Astrocyte of the hippocampus (primary cell): ENCODE measurements at places on chromosomes 4 and X.

DNA sequence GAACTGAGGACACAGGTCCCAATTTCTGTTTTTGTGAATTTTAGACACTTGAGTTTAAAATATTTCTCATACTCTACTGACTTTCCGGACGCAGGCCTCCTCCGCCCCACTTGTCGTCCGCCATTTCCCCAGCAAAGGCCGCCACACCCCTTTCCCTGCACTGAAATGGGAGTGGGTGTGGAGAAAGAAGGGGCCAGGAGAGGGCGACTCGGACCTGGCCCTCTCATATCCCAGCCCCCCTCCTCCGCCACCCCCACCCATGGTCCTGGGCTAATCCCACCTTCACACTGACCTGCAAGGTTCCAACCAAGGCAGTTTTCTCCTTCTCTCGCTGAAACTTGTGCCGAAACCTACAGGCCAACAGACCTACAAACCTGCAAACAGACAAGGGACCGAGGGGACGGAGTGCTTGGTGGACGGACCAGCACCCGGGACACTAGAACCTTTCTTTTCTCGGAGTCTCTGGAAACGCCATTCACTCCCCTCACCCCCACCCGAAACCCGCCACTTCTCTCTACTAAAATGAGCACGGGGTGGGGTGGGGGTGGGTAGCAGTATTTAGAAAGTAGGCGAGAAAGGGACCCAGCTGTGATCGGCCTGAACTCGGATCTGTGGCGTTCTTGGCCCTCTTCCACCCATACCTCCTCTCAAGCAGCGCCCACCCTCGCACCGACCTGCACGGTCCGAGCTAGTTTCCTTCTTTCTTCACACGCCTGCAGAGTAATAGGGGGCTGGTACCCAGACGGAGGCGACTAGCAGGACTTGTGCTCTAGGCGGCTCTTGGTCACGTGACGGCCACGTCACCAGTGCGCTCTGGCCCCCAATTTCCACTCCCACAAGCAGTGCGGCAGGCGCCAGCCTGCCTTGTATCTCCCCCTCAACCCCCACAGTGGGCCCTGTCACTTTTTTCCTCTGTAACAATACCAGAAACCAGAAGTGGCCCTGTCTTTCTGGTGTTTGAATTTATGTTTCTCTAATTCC lies at the start of gene ARMCX6:
ARMCX6 (minus strand) TSS at position 790 of the 981 bp plus-strand sequence. CDS start 1,380 bp downstream, outside the sequence.
- DNase-seq: peak; percentile 85

GRCh38 chr4:154939851-154940250 lies 158.8 kb downstream of the RBM46 start:
- DNase-seq: no peak

DNA sequence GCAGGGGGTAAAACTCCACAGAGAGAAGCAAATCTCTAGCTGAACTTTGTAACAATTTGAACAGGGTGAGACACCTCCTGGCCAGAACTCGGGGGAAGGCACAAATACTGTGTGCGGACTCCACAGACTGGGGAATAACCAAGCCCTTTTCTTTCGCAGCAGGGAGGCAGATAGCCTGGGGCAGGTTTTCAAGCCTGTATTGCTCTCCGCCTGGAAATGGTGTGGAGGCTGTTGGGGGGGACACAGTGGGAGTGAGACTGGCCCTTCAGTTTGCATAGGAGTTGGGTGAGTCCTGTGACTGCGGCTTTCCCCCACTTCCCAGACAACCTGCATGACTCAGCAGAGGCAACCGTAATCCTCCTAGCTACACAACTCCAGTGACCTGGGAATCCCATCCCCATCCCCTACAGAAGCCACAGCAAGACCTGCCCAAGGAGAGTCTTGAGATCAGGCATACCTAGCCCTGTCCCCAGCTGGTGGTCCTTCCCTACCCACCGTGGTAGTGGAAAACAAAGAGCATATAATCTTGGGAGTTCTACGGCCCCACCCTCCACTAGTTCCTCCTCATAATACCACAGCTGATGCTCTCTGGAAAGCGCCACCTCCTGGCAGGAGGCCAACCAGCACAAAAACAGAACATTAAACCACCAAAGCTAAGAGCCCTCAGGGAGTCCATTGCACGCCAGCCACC lies 12.9 kb upstream of the SMPX start:
- peak; percentile 15 for DNase-seq

DNA sequence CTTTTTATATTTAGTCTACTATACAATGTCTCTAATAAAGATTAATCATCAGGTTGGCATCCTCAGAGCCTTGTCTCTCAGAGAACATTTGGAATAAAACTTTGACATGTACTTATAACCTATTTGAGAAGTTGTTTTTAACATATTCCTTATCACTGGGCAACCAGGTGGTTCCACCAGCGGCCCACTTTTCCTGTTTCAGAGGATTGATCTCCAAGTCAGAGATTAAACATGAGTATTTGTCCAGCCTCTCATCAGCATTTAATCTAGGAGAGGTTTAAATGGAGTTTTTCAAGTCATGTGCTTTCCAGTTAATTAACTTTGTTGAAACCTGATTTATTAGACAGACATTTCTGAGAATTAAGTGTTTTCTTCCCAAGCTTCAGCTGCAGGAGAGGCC lies 345.5 kb downstream of the GRXCR1 start:
- no peak for DNase-seq

DNA sequence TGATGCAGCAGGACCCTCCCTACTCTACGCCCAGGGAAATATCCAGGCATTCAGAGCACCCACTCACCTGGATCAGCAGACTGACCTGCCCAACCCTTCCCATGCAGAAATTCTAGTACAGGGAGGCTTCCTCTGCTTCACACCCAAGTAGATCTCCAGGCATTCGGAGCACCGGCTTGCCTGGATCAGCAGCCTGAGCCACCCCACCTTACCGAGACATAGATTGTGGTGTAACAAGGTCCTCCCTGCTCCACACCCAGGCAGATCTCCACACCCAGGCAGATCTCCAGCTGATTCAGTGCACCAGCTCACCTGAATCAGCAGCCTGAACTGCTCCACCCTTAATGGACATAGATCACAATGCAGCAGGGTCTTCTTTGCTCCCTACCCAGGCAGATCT lies 215.1 kb upstream of the CPEB2 start:
- no peak for DNase-seq

GRCh38 chr4:104210420-104210819 lies 284.3 kb downstream of the CXXC4 start:
- no peak for DNase-seq

- peak; percentile 88 for DNase-seq
Measured at GRCh38 chrX:6052111-6052745, 176.4 kb downstream of the NLGN4X start.

GRCh38 chr4:3368841-3369760 lies 72.7 kb upstream of the HGFAC start:
- peak; percentile 28 for DNase-seq

DNA sequence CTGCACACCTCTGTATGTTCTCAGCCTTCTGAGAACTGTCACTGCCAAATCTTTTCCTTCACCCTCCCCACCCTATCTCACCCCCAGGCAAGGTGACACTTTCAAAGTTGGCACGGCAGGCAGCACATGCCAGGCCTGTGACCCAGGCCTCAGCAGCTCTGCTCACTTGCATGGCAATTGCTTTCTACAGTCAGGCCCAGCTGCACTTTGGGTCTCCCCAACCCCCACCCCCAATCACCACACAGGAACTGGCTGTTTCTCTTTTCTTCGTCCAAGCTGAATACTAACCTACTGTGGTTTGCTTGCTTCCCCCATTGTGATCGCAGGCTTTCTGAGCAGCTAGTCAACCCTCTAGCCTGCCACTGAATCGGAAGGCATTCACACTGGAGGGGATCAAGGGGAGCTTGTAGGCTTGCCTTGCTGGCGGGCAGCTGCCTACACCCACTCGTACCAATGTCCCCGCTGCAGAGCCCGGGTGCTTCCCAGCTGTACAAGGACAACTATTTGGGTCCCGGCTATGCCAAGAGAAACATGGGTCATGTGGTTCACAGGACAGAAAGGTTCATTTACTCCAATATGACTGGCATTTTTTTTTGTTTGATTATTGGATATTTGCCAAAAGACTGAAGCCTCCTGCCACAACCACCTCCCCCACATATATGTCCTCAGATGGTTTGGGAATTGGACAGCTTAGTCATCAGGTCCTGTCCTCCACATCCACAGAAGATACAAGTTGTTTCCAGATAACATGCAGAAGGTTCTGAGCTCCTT lies 28.1 kb downstream of the SLC25A43 start:
- peak; percentile 61 for DNase-seq

DNA sequence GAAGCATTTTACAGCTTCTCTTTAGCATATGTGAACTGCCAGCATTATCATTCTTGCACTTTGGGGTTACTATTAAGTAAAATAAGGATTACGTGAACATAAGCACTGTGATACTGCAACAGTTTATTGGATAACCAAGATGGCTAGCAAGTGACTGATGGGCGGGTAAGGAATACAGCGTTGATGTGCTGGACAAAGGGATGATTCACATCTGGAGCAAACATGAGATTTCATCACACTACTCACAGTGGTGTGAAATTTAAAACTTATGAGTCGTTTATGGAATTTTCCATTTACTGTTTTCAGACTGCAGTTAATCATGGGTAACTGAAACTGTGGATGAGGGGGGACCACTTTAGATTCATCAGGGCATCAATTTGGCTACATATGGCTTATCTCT lies 16.0 kb downstream of the NBDY start:
- DNase-seq: no peak

DNA sequence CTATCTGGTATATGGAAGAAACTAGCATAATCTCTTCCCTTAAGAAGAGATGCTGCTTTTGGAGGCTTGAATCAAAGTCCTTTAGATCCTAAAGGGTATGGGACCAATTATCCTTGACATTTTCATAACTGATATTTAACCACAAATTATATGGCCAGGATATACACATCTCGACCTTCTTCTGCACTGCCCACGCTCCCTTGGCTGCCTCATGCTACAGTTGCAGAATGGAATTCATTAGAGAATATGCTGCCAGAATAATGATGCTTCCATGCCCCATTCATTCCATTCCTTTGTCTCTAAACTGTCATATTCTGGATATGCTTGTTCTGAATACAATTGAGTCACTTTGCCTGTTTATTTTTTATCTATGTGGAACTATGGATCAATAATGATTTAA lies 157.1 kb upstream of the PACRGL start:
- DNase-seq: no peak

DNA sequence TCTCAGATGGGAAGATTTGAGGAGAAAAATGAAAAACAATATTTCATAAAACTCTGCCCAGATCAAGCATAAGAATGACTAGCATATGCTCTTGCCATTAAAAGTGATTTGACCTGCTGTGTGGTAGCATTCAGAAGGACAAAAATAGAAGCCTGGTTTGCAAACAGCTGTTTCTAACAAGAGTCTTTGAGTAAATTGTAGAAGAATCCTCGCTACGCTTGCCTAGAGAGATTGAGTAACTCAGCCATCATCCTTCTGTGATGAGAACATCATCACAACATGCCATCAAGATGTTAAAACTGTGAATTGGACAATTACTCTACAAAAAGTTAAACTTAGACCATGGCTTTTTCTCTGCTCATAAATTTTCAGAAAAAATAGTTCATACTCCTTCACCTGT lies 168.9 kb upstream of the PUDP start:
- no peak for DNase-seq

DNA sequence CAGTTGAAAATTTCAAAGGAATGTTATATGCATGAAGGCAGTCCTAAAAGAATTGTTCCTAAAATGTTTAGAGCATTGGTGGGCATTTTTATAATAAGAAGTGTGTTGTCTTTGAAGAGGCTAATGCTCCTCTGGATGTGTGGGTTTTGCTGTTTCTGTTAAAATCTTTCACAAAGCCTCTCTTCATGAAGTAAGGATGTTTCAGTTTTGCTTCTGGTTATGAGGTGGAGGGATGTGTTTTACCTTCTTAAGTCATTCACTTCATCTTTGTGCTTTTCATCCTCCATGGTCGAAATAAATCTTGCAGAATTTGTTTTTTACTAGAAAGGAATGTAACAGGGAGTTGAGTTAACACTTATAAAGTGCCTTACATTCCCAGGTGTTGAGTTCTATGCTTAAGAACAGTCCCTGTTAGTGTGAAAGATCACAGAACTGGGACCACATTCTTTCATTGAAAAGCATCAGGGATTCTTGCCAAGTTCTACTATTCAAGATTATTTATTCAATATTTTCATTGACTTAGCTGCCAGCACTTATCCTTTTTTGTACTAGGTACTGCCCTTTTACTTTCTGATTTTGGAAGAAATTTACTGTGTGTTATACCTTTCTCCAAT lies 21.1 kb downstream of the FHIP1A start:
- peak; percentile 53 for DNase-seq

DNA sequence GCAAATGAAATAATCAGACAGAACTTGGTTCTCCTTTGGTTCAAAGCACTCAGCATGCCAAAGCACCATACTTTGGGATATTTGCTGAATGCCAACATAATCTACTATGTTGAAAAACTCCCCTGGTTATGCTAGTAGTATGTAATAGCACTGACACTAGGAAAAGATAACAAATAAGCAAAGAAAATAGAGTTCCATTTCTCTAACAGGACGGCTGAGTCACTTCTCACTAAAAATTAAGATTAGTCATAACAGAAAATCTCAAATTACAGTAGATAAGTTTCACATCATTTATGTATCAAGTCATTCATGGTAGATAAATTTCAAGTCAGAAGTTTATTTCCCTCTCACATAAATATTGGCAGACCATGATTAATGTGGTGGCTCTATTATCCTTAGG lies 17.9 kb downstream of the PDHA2 start:
- DNase-seq: no peak

GRCh38 chr4:87317527-87317926 lies 5.2 kb downstream of the HSD17B13 start:
- no peak for DNase-seq

DNA sequence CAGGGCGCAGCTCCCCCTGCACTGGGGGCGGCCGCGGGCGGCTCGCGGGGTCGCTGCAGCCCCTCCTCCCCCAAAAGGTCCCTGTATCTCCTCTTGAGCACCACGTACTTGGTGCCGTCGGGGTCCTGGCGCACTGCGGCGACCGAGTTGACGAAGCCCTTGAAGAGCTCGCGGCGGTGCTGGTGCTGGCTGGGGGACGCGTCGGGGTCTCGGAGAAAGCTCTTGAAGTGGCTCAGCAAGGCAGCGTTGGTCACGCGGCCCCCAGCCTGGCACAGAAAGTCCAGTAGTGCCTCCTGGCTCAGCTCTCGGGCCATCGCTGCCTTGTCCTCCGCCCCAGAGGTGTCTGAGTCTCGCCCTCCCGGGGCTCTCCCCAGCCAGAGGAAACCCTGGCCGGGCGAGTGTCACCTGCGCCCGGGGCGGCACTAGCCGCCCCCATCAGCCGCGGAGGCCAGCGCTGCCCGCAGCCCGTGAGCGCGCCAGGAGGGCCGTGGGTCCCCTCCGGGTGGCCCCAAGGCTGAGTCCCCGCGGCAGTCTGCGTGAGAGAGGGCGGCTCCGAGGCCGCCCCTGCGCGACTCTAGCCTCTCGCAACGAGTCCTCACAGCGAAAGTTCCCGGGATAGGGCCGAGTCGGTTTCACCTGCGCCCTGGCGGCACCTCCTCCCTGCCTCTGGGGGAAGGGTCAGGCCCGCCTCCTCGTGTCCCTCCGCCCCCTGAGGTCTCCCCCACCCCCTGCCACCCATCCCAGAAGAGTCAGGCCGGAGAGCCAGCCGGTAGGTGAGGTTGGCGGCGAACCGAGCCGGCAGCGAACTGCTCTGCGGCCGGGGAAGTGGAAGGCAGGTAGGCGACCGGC lies at the start of gene SOWAHB:
SOWAHB (minus strand) TSS at position 609 of the 849 bp plus-strand sequence; CDS start at position 314, 295 bp downstream.
- peak; percentile 39 for DNase-seq

GRCh38 chr4:74466242-74466641 lies 21.3 kb downstream of the AREG start:
- no peak for DNase-seq

GRCh38 chrX:55026143-55026542 lies 4.6 kb downstream of the ALAS2 start:
- no peak for DNase-seq
